ENCODE measurements at places on chromosomes 7 and 10.

DNA sequence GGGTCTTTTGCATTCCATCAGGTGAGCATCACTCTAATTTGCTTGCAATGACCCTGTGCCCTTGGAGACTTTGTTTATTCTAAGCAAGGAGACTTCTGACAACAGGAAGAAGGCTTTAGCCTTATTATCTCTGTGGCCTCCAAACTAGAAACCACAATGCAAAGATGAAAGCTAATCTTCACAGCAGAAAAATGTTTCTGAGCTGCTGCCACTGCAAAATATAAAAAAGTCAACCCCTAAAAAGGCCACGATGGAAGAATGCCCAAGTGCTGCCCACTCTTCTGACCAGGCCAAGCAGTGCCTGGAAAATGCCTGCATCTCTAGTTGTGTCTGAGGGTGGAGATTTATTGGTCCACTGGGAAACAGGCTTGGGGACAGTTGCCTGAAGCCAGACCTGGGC lies 299.9 kb downstream of the C7orf25 start:
- DNase-seq, result no peak

- no peak for DNase-seq
Measured at GRCh38 chr7:44713141-44713540, 35.5 kb upstream of the ZMIZ2 start.

DNA sequence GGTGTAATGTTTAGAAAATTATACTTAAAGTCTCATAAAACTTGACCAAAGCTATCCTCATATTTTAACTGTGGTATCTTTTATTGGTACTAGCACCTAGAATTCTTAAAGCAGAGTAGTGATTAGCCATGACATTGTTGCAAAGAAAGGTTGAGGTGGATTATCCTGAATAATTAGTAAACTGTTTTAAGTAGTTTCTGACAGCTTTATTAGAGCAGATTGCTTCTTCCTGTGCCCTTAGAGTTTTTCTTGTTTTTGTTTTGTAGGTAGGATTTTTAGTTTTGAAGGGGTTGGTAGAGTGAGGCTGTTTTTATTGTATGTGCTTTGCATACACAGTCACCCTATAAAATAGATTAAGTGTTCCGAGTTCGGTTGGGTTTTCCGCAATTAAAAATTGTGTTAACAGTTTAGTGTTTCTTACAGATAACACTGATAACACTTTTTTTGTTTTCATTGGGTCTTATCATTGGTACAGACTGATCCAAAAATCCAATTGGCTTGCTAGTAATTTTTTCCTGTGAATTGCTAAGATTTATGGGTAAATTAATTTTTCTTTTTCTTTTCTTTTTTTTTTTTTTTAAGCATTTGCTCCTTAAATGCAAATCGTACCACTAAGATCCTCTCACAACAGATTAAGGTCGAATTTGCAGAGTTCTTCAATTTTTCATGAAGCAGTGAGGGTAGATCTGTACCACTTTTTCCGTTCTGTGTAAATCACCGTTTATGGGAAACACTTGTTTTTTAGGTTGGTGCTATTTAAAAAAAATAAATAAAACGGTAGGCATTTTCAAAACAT lies 2.1 kb upstream of the PBLD start:
- no peak for DNase-seq

DNA sequence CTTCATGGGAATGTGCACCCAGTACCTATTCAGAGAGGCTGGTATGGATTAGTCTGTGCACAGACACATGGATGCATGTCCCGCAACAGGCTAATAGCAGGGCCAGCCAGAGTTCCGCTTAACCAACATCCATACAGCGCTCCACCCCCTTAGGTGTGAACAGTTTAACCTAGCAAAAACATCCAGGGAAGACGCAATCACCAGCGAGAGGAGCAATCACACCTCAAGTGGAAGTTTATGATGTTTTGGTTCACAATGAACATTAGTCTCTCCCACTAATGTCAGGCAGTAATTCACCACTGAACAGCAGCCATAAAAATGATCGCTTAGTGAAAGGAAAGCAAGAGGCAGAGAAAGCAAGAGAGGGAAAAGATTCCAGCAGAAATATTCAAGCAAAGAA lies 91.1 kb downstream of the PLXNA4 start:
- no peak for DNase-seq

DNA sequence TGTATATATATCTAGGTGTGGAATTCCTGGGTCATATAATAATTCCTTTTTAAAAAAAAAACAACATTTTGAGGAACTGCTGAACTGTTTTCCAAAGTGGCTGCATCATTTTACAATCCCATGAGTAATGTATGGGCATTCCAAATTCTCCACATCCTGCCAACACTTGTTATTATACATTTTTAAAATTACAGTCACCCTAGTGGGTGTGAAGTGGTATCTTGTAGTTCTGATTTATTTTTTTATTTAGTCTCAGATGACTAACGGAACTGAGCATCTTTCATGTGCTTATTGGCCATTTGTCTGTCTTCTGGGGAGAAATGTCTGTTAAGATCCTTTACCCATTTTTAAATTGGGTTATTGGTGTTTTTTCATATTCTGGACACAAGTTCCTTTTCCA lies 12.0 kb upstream of the KLHL7 start:
- no peak for DNase-seq

GRCh38 chr10:6278519-6279120 lies 75.9 kb downstream of the PFKFB3 start:
- DNase-seq, result no peak

GRCh38 chr10:21757185-21757901 lies 223.3 kb downstream of the MLLT10 start:
- DNase-seq, result no peak

- no peak for DNase-seq
Measured at GRCh38 chr7:110486549-110486948, 604.4 kb upstream of the LRRN3 start.

- peak; percentile 78 for DNase-seq
Measured at GRCh38 chr7:95246831-95247370, 77.4 kb downstream of the PON1 start.

GRCh38 chr10:119701861-119702260 lies 24.0 kb upstream of the INPP5F start:
- no peak for DNase-seq

- DNase-seq, result peak; percentile 94
Measured at GRCh38 chr7:23277359-23277989, 21.7 kb upstream of the MALSU1 start.

- no peak for DNase-seq
Measured at GRCh38 chr10:96441322-96441885, 72.3 kb downstream of the TLL2 start.

- DNase-seq, result no peak
Measured at GRCh38 chr10:6313111-6313895, 110.6 kb downstream of the PFKFB3 start.

DNA sequence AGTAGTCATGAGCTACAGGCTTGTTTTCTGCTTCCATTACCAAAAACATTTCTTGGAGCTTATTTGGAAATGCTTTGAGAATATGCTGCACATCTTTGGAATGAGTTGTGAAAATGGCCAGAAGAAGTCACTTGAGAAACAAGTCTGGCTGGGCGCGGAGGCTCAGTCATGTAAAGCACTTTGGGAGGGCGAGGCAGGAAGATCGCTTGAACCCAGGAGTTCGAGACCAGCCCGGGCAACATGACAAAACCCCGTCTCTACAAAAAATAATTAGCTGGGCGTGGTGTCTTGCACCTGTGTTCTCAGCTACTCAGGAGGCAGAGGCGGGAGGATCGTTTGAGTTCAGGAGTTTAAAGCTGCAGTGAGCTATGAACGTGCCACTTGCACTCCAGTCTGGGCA lies 882 bp upstream of the CHCHD1 start:
- DNase-seq, result peak; percentile 15

- DNase-seq, result no peak
Measured at GRCh38 chr10:13787015-13787421, 200.3 kb downstream of the PRPF18 start.

GRCh38 chr7:66043681-66044497 lies 31.7 kb upstream of the ASL start:
- DNase-seq, result peak; percentile 24

GRCh38 chr10:71075086-71075758 lies 137.1 kb upstream of the UNC5B start:
- no peak for DNase-seq

DNA sequence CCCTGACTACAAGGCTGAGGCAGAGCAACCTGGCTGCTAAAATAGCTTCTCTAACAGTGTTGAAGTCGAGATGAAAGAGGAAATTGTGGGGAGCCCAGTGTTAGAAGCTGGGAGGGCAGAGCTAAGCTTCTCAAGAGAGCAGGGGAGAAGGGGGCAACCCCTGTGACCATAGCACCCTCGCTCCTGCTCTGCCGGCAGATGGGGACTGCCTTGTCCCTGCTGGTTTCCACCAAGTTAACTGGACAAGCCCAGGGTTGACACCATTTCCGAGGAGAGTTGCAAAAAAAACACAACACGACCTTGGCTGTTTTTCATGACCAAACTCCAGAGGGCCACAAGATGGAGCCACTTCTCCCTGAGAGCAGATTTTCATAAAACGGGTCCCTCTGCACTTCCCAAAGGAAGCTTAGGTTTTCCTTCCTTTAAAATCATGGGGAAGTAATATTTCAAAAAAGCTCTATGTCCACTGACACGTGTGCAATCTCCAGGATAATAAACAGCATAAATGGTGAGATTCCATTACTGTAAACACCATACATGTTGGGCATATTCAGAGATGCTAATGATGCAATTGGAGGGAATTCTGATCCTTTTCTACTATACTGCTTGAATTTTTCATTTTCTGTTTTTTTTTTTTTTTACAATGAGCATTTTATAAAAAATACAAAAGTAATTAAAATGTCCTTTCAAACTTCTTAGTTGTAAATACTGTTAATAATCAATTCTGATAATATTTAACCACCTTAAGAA lies 140.4 kb downstream of the PIP4K2A start:
- peak; percentile 14 for DNase-seq

GRCh38 chr10:61140765-61141392 lies 196.9 kb upstream of the RHOBTB1 start:
- peak; percentile 52 for DNase-seq

- DNase-seq, result peak; percentile 74
Measured at GRCh38 chr7:129053938-129054437, 923 bp downstream of the TNPO3 start.

- no peak for DNase-seq
Measured at GRCh38 chr10:112763916-112764520, 186.0 kb upstream of the TCF7L2 start.

DNA sequence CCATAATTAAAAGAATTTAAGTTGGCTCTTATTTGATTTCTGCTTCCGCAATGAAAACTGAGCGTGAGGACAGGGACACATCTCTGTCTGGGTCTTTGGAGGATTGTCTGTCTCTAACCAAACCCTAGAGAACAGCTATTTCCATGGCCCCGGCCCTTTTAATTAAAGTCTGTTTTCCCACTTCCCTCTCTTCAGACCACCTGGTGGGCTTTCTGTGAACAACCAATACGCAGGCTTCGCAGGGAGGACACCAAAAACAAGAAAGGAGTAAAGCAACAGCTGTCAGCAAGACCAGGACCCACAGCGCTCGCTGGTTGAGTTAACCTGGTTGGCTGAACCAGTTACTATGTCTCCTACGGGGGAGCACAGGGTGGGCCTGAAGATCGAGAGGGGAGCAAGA lies 217.1 kb upstream of the FRMD4A start:
- no peak for DNase-seq

- DNase-seq, result no peak
Measured at GRCh38 chr7:114141415-114141814, 222.6 kb upstream of the PPP1R3A start.

- DNase-seq, result no peak
Measured at GRCh38 chr10:96665306-96665705, 55.0 kb downstream of the PIK3AP1 start.

- DNase-seq, result no peak
Measured at GRCh38 chr10:124308056-124308645, 110.6 kb downstream of the OAT start.

- no peak for DNase-seq
Measured at GRCh38 chr7:47681249-47681810, 99.4 kb upstream of the TNS3 start.

- no peak for DNase-seq
Measured at GRCh38 chr7:83142365-83142764, 20.3 kb downstream of the PCLO start.

- DNase-seq, result no peak
Measured at GRCh38 chr10:27225011-27225590, 15.5 kb downstream of the ACBD5 start.

- peak; percentile 73 for DNase-seq
Measured at GRCh38 chr7:28986765-28987110, 28.6 kb upstream of the TRIL start.

DNA sequence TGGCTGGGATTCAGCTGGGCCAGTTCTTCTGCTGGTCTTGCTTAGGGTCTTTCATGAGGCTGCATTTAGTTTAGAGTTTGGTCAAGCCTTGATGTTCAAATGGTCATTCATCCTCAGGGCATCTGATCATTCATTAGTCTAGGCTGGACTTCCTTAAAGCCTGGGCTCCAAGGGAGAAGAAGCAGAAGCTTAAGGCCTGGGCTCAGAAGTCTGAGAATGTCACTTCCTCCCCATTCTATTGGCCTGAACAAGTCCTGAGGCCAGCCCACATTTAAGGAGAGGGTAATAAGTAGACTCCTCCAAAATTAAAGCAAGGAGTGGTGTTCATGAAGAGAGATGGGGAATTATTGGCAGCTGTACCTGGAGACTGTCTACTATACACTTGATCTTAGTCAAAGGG lies 193.2 kb upstream of the HABP2 start:
- no peak for DNase-seq

GRCh38 chr7:22649686-22650085 lies 77.3 kb upstream of the IL6 start:
- DNase-seq, result no peak

GRCh38 chr7:80900583-80901576 lies 18.0 kb downstream of the SEMA3C start:
- DNase-seq, result peak; percentile 17

DNA sequence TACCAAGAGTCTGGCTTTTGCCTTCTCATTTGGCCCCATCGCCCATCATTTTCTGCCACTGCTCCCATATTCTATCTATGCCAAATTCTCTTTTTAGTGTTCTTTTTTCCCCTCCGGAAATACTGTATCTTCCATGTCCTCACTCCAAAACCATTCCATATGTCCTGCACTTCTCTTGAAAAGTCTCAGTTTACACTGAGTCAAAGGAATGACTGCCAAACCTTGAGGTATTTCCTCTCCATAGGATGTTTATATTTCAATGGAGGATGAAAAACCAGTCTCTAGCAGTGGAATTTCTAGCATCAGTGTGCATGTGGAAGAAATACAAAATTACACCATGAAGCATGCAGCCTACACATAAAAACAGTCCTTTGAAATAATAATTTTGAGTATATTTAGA lies 121.4 kb upstream of the PHYHIPL start:
- no peak for DNase-seq

- no peak for DNase-seq
Measured at GRCh38 chr10:1597370-1598146, 139.8 kb downstream of the ADARB2 start.

- no peak for DNase-seq
Measured at GRCh38 chr10:18178854-18179483, 38.7 kb downstream of the CACNB2 start.

- DNase-seq, result no peak
Measured at GRCh38 chr10:36491926-36492325, 633.5 kb upstream of the ANKRD30A start.

- DNase-seq, result peak; percentile 98
Measured at GRCh38 chr10:48606530-48607355, 1.9 kb upstream of the ARHGAP22 start.

GRCh38 chr10:35463878-35464277 lies 127.6 kb downstream of the CCNY start:
- no peak for DNase-seq

All from NB4 (cell line).